ENCODE measurements at places on chromosomes 3 and 15. TPM values are rescaled to one million over a fixed set of nuclear protein-coding genes. Genes with fewer than 3 reads are reported as not detected.

The TRNT1 gene
- 23.6 TPM for total RNA-seq

The ERICH6 gene
- total RNA-seq = not detected

The ROPN1 gene
- total RNA-seq = not detected

The GP5 gene
- 0.09 TPM for total RNA-seq

The THSD4 gene
- total RNA-seq = 16.3 TPM

The TLR9 gene
- total RNA-seq = 0.46 TPM

The CCRL2 gene
- 2.0 TPM for total RNA-seq

The SLC51A gene
- not detected for total RNA-seq

The CCR8 gene
- not detected for total RNA-seq

The DPPA2 gene
- not detected for total RNA-seq

The RYR3 gene
- total RNA-seq = 9.7 TPM

The CHRM5 gene
- total RNA-seq = 0.09 TPM

The GPR171 gene
- 1.4 TPM for total RNA-seq

The FBXO40 gene
- total RNA-seq = 0.83 TPM

The SLC38A3 gene
- total RNA-seq = 0.37 TPM

The GNAT1 gene
- not detected for total RNA-seq

The IQCF5 gene
- total RNA-seq = not detected

The GOLGA8J gene
- not detected for total RNA-seq

The SCN11A gene
- 0.29 TPM for total RNA-seq

The DLL4 gene
- total RNA-seq = 9.8 TPM

The CLDN16 gene
- total RNA-seq = not detected

The ALDH1A2 gene
- total RNA-seq = 4.7 TPM

The ANKRD34C gene
- total RNA-seq = 0.19 TPM

The NR2E3 gene
- total RNA-seq = 0.19 TPM
